ENCODE measurements at places on chromosomes 5 and 9.

- DNase-seq, result no peak
These were observed 494.2 kb upstream of the KLF4 start for GRCh38 chr9:107983762-107984161.

GRCh38 chr5:149550594-149551226, 529 bp downstream of the CSNK1A1 start:
- no peak for DNase-seq

DNA sequence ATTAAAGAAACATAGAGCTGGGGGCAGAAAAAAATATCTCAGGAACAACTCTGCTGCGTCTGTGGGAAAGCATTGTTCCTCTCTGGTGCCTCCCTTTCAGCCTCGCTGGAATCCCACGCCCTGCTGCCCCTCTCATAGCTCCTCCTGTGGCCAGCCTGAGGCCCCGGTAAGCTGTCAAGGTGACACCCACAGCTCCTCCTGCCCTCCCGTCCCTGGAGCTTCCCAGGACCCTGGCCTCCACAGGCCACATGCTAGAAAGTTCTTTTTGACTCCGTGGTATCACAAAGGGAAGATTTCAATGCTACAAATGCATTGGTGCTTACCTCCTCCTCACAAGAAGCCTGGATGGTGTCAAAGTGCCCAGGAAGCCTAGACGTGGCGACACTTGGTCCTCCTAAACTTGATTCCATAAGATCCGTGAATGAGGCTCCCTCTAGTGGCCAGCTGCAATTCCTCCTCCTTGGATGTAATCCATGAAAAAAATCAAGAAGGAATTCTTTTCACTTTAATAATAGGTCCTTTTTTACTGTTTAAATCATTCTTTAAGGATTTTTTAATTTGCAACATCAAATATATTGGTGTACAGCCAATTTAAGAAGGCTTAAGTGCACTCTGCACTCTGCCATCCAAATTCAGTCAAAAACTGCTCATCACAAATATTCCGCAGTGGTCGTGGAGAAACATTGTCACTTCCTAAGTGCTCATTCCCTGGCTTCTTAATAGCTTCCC, 104.9 kb downstream of the CFAP90 start:
- peak; percentile 48 for DNase-seq

DNA sequence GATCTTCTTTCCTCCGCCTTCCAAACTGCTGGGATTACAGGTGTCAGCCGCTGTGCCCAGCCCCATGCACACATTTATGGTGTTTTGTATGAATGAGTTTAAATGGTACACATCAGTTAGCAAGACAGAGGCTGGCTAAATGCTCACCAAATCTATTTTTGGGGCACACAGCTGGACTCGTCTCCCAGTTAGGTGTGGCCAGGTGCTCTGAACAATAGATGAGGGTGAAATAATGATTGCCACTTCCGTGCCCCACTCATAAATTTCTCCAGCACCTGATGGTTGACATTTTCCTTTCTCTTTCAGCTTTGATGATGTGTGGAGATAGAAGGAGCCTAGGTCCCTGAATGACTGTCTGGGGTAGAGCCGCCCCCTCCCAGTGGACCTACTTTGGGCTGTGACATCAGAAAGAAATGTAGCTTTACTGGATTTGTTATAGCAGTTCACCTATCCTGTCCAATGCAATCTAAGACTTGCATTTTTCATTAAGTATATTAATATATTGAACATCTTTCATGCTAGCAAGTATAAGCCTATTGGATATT, 8.6 kb upstream of the RAPGEF1 start:
- no peak for DNase-seq

- no peak for DNase-seq
These were observed 4.4 kb downstream of the PLK2 start for GRCh38 chr5:58455480-58455879.

- DNase-seq, result no peak
These were observed 31.2 kb downstream of the HMGCS1 start for GRCh38 chr5:43281840-43282658.

- DNase-seq, result no peak
These were observed 366.9 kb downstream of the DMRTA1 start for GRCh38 chr9:22813529-22813928.

GRCh38 chr9:3962971-3963642, 336.8 kb downstream of the GLIS3 start:
- DNase-seq, result no peak

- DNase-seq, result no peak
These were observed 107.2 kb downstream of the ZFAND5 start for GRCh38 chr9:72257814-72258213.

- DNase-seq, result no peak
These were observed 2.9 kb downstream of the EDIL3 start for GRCh38 chr5:84381502-84382362.

DNA sequence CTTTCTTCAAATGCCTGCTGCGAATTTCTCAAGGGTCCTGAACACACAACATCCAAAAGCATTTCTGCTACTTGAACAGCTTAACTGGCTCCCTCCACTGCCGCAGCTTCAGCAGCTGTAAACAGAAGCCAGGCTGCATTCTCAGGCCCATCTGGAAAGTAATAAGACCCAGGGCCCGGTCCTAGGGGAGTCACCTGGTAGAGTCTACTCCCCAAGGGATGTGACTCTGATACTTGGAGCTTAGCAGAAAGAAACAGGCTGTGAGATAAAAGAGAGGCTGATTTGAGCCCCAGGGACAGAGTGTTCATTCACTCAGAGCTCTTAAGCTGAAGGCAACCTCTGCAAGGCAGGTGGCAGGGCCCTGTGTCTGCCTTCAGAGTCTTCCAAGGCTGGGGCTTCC, 356.8 kb downstream of the SPOCK1 start:
- no peak for DNase-seq

DNA sequence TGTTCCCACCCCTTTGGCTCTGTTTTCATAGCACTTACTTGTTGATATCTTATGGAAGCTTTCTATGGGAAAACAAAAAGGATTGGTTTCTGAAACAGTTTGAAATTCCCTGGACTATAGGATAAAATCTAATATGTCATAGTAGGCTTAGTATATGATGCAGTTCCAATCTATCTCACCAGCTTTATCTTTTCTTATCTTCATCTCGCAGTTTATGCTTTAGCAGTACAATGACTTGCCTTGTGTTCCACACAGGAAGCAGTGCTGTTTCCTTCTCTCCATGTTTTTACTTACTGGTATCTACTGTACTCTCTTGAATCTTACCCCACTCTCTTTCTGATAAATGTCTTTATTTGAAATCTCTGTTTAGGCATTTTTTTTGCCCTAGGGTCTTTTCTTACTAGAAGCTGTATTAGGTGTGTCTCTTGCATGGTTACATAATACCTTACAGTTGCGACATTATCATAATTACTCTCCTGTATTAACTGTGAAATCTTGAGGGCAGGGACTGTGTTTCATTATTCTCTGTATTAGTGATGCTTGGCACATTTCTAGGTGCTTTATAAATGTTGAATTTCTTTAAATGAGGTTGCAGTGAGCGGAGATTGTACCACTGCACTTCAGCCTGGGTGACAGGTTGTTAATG, 76.3 kb downstream of the FOCAD start:
- DNase-seq, result no peak

GRCh38 chr5:124514956-124515355, 231.5 kb downstream of the ZNF608 start:
- no peak for DNase-seq

GRCh38 chr5:51665251-51665593, 282.0 kb downstream of the ISL1 start:
- no peak for DNase-seq

Measured in NCI-H187 (cell line).